C1 segment of cervical spinal cord (tissue), 14 donors: ENCODE measurements at places on chromosomes 4 and X.

- DNase-seq: no peak
Measured at GRCh38 chr4:184103527-184104264, 114.0 kb downstream of the ENPP6 start.

DNA sequence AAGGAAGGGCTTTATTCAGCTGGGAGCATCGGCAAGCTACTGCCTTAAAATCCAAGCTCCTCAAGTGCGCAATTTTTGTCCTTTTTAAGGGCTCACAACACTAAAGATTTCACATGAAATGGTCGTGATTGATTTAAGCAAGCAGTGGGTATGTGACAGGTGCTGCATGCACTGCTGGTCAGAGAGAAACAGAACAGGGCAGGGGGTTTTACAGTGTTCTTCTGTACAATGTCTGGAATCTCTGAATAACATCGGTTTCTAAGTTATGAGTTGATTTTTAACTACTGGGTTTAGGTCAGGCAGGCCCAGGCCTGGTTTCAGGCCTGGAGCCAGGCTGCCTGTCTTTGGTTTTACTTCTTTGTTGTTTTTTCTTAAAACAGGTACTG, 6.0 kb downstream of the UGT2B17 start:
- no peak for DNase-seq

- no peak for DNase-seq
Measured at GRCh38 chrX:83916525-83916924, 55.6 kb downstream of the CYLC1 start.

- DNase-seq: no peak
Measured at GRCh38 chr4:80307774-80308465, 27.6 kb upstream of the CFAP299 start.

GRCh38 chr4:28227764-28228163, 1367.1 kb downstream of the STIM2 start:
- no peak for DNase-seq

GRCh38 chr4:158671665-158671914, at the start of gene C4orf46:
C4orf46 (minus strand) TSS chr4:158671887; CDS start chr4:158671801, 86 bp downstream.
- DNase-seq: no peak

- no peak for DNase-seq
Measured at GRCh38 chr4:148076964-148077363, 345.1 kb downstream of the ARHGAP10 start.

GRCh38 chrX:126339928-126340327, 173.8 kb upstream of the DCAF12L2 start:
- no peak for DNase-seq

DNA sequence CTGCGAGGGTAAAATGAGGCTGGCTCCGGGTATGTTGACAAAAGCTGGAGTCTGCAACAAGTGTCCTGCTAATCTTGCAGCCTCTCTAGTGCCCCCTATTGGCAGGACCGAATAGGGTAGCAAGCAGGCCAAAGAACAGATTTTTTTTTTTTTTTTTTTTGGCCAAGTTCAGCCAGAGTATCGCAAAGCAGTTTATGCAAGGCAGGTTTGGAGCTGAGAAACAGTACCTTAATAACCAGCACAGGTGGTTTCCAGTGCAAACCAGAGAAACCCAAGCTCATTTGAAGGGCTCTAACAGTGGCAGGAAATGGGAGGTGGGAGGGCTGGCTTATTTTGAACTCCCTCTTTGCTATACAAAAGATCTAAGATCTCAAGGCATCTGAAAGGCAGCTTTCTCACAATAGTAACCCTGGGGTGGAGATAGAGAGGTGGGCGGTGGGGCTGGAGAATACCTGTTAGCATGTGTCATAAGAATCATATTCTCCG, 38.2 kb upstream of the OCIAD2 start:
- DNase-seq: no peak

- DNase-seq: no peak
Measured at GRCh38 chr4:89610236-89610635, 226.7 kb downstream of the SNCA start.

GRCh38 chr4:84803720-84804119, 162.8 kb downstream of the WDFY3 start:
- DNase-seq: no peak

- no peak for DNase-seq
Measured at GRCh38 chrX:57677132-57677858, 2.8 kb downstream of the NLRP2B start.

GRCh38 chrX:107457289-107457688, 7.8 kb downstream of the FRMPD3 start:
- DNase-seq: no peak

GRCh38 chrX:134885336-134886001, 105.3 kb upstream of the SMIM10 start:
- no peak for DNase-seq

DNA sequence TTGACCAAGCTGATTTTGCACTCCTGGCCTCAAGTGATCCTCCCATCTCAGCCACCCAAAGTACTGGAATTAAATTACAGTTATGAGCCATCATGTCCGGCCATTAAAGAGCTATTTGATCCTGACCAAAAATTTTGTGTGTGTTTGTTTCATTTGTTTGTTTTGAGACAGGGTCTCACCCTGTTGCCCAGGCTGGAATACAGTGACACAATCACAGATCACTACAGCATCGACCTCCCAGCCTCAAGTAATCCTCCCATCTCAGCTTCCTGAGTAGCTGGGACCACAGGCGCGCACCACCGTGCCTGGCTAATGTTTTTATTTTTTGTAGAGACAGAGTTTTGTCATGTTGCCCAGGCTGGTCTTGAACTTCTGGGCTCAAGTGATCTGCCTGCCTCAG, 82.9 kb upstream of the RBPJ start:
- DNase-seq: no peak

GRCh38 chr4:147236806-147237205, 244.1 kb upstream of the EDNRA start:
- no peak for DNase-seq

DNA sequence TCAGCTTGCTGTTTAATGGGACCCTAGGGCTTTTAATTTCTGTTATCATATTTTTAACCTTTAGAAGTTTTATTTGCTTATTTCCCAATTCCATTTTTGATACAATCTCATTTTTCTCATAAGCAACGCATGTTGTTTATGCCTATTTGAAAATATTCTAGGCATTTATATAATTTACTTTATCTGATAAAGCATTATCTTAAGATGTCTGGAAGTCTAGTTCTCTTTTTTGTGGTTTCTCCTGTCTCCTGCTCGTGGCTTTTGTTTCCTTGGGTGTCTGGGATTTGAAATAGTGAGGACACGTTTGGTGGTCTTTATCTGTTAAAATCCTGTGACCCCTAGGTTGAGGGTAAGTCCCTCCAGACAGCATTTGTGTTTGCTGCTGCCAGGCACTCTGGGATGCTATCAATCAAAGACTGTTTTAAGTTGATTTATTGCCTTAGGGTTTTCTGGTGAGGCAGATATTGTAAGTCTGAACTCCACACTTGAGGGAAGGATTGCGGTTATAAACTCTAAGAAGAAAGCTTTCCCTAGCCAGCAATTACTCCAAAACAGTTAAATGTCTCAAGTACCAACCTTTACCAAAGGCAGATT, 208.0 kb downstream of the PRDM5 start:
- no peak for DNase-seq

- no peak for DNase-seq
Measured at GRCh38 chrX:136195247-136195646, 47.9 kb downstream of the FHL1 start.
